ENCODE measurements at places on chromosomes 1 and 21.

DNA sequence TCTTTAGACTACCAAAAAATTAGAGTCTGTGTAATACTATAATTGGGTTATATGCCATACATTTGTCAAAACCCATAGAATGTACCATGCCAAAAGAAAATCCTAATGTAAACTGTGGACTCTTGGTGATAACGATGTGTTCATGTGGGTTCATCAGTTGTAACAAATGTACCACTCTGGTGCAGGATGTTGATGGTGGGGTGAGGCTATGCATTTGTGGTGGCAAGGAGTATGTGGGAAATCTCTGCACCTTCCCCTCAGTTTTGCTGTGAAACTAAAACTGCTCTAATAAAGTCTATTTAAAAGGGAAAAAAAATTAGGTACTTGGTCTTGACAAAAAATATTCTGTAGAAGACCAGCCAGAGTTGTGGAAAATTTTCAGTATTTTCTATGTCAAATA lies 43.4 kb downstream of the INKA2 start:
- no peak for DNase-seq

GRCh38 chr1:211711315-211711705 lies 35.9 kb upstream of the NEK2 start:
- no peak for DNase-seq

DNA sequence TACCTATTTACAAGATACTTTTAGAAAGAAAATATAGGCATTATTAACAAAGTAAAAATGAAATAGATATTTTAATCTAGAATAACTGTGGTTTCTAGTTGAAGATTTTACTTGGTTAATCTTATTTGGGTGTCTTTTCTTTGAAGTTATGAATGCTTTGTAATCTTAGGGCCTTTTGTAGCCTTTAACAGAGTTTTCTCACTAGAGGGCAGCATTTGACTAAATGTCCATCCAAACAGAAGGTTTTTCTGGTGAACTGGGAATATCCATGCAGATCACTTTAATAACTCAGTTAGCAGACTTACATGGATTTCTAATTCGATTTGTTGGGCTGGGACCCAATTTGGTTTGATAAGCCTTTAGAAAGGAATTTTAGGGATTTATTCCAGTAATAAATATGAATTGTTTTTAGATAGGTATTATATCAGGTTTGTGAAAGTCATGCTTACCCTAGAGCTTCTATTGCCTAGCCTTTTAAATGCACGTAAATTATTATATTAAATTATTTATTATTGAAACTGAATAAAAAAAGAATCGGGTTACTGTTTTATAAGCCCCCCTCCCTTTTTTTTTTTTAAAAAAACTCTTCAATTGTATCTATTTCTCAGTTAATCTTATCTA lies 119.7 kb downstream of the ZNF326 start:
- DNase-seq, result no peak

GRCh38 chr1:69167876-69168275 lies 399.8 kb upstream of the LRRC7 start:
- no peak for DNase-seq

- DNase-seq, result no peak
These were observed 206.8 kb upstream of the PLXNA2 start for GRCh38 chr1:208450958-208451357.

GRCh38 chr1:197994907-197995407 lies 77.8 kb downstream of the LHX9 start:
- no peak for DNase-seq

- DNase-seq, result no peak
These were observed 9.3 kb upstream of the CAPN2 start for GRCh38 chr1:223702735-223703667.

- no peak for DNase-seq
These were observed 56.9 kb downstream of the ADAMTS5 start for GRCh38 chr21:26909972-26910371.

GRCh38 chr1:199223936-199224335 lies 585.1 kb downstream of the PTPRC start:
- no peak for DNase-seq

DNA sequence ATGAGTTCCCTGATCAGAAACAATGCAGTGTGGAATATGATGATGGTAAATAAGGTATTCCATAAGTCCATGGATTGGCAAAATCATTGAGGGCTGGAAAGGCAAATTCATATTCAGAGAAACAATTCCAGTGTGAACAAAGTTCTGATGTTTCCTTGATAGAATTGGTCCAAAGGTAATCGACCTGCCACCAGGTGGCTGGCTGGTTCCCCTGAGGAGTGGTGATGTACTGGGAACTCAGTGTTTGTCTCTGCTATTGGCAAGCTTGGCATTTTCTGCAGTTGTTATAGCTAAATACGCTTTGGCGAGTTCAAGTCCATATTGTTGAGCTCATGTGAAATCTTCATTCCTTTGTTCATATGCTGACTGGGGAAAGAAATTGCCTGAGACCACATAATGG lies 165.5 kb upstream of the PTGFR start:
- DNase-seq, result no peak

GRCh38 chr1:233269656-233270055 lies 25.9 kb downstream of the PCNX2 start:
- no peak for DNase-seq

DNA sequence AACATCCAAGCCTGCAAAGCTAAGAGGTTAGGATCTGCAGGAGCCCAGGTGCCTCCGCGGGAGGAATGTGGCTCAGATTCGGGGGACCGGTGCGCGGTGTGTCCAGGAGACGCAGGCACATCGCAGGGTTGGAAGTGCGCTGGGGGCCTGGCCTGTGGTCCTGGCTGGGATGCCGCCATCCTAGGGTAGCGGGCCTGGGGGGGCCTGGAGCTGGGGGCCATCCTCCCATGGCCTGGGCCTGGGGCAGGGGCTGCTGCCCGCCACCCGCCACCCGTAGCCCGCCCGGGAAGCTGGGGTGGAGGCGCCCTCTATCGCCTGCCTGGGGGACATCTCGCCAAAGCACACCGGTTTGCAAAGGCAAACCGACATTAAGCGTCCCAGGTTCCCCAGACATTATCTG lies 170.6 kb upstream of the ARHGEF16 start:
- no peak for DNase-seq

DNA sequence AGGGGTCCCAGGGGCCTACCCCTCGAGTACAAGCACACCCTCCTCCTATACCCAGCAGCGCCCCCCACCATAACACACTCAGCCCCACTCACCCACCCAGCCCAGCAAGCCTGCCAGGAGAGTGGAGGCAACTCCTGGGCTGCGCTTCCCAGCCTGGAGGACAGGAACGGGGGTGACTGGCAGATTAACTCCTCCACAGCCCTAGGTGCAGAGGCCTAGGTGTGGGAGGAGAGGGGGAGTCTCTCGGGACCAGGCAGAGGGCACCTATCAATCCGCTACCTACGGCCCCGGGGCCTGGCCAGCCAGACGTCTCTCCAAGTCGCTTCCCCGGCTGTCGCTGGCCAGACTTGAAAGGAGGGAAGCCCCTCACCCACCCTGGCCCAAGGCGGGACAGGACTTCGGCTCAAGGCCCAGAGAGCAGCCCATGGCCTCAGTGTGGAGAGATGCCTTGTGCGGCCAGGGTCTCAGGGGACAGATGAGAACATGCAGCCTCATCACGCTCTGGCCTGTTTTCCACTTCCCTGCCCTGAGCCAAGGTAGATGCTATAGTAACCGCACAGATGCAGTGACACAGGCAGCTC lies 24.9 kb downstream of the MATN1 start:
- DNase-seq, result no peak

GRCh38 chr1:220928320-220928719 lies 49.1 kb downstream of the HLX start:
- no peak for DNase-seq

DNA sequence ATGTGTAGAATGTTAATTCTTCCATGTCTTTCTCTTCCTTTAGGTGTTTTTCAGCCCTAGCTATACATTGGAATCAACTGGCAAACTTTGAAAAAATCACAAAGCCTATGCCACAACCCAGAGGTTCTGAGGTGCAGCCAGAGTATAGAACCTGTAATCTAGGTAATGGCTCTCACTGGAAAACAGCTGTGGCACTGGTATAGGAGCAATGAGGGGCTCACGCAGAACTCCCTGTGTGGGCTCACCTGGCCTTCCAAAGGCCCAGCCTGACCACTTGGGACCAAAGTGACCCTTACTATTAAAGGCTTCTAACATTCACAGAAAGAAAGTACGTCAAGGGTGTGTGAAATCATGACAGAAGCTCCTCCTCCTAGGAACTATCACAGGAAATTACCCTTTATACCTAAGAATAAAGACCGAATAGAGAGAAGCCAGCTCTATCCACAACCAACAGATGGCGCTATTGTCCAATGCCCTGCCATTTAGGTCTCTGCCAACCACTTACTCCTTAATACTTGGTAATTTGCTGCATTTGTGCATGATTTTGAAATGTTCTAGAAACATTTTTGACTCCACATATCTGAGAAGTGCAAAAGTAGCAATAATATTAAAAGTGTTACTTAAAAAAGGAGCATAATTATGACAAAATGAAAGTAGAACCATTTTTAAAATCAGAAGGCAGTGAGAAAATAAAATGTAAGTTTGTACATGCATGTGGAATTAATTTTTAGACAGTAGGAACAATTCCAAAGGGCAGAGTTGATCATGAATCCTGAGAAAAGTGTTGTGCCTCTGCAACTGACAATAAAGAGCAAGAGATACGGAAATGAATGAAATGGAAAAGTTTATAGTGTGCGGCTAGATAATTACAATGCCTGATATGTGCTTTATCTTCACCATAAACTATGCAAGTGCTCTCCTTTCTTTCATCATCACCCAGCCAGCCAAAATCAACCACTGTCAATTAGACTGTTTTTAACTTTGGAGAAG lies 93.1 kb upstream of the HAO2 start:
- no peak for DNase-seq

Data from activated CD8-positive, alpha-beta memory T cell treated with anti-CD3 and anti-CD28 coated beads for 1 hour (primary cell).